Purkinje cell (primary cell): ENCODE measurements at places on chromosomes 1 and 21. TPM values are rescaled to one million over a fixed set of nuclear protein-coding genes. Genes with fewer than 3 reads are reported as not detected.

The IFI44 gene
- polyA plus RNA-seq, result 2.5 and 4.2 TPM in 2 replicates

The GPR61 gene
- polyA plus RNA-seq, result 14.8 and 15.2 TPM in 2 replicates

The AVPR1B gene
- polyA plus RNA-seq, result not detected in 2 replicates

The LCE1E gene
- not detected in 2 replicates for polyA plus RNA-seq

The RHBDL2 gene
- polyA plus RNA-seq, result 0.20 and 0.38 TPM in 2 replicates

The EPHB2 gene
- 2.3 and 2.5 TPM in 2 replicates for polyA plus RNA-seq

The GBP6 gene
- polyA plus RNA-seq, result not detected in 2 replicates

The ADAM30 gene
- polyA plus RNA-seq, result not detected in 2 replicates

The ITLN1 gene
- polyA plus RNA-seq, result not detected in 2 replicates

The PTPRU gene
- 0.16 TPM in 1 of 2 replicates, not detected in the other for polyA plus RNA-seq

The LDLRAD1 gene
- polyA plus RNA-seq, result not detected in 2 replicates

The FAM72D gene
- polyA plus RNA-seq, result 0.88 and 1.2 TPM in 2 replicates

The ZYG11A gene
- polyA plus RNA-seq, result not detected in 2 replicates

The RBM11 gene
- polyA plus RNA-seq, result 47.7 and 110 TPM in 2 replicates

The PTPRF gene
- 2.9 and 6.2 TPM in 2 replicates for polyA plus RNA-seq

The CHRNB2 gene
- 3.7 and 5.9 TPM in 2 replicates for polyA plus RNA-seq

The S100A8 gene
- not detected in 2 replicates for polyA plus RNA-seq

The RNF186 gene
- polyA plus RNA-seq, result not detected in 2 replicates

The ITLN2 gene
- polyA plus RNA-seq, result not detected in 2 replicates

The OR2T2 gene
- polyA plus RNA-seq, result not detected in 2 replicates

The RAB3GAP2 gene
- 46.0 and 57.9 TPM in 2 replicates for polyA plus RNA-seq

The PRAMEF6 gene
- not detected in 2 replicates for polyA plus RNA-seq

The FLG2 gene
- not detected in 2 replicates for polyA plus RNA-seq

The CACNA1S gene
- polyA plus RNA-seq, result not detected in 2 replicates

The LAD1 gene
- not detected in 2 replicates for polyA plus RNA-seq

The LORICRIN gene
- not detected in 2 replicates for polyA plus RNA-seq

The IFNLR1 gene
- polyA plus RNA-seq, result not detected in 2 replicates

The COL16A1 gene
- polyA plus RNA-seq, result 0.13 and 1.6 TPM in 2 replicates

The S100A2 gene
- polyA plus RNA-seq, result not detected in 2 replicates

The OR2M3 gene
- not detected in 2 replicates for polyA plus RNA-seq

The ADORA3 gene
- 0.49 TPM in 1 of 2 replicates, not detected in the other for polyA plus RNA-seq

The HAO2 gene
- not detected in 2 replicates for polyA plus RNA-seq

The DAB1 gene
- polyA plus RNA-seq, result 42.0 and 48.6 TPM in 2 replicates

The PRDX1 gene
- polyA plus RNA-seq, result 247 and 326 TPM in 2 replicates

The AMY1A gene
- not detected in 2 replicates for polyA plus RNA-seq

The LCA5L gene
- 1.5 and 3.0 TPM in 2 replicates for polyA plus RNA-seq

The KLHDC9 gene
- polyA plus RNA-seq, result 8.0 and 17.1 TPM in 2 replicates

The CLCNKA gene
- polyA plus RNA-seq, result not detected in 2 replicates

The STRIP1 gene
- polyA plus RNA-seq, result 6.6 and 9.5 TPM in 2 replicates

The BTBD8 gene
- polyA plus RNA-seq, result 573 and 622 TPM in 2 replicates

The CCDC190 gene
- polyA plus RNA-seq, result not detected in 2 replicates

The YBEY gene
- 7.6 and 9.4 TPM in 2 replicates for polyA plus RNA-seq

The FAM163A gene
- not detected in 2 replicates for polyA plus RNA-seq

The CD52 gene
- 2.4 TPM in 1 of 2 replicates, not detected in the other for polyA plus RNA-seq

The SLC45A3 gene
- not detected in 2 replicates for polyA plus RNA-seq

The ROR1 gene
- 1.7 and 2.4 TPM in 2 replicates for polyA plus RNA-seq

The TSPAN2 gene
- polyA plus RNA-seq, result 10.4 and 10.7 TPM in 2 replicates

The NR5A2 gene
- polyA plus RNA-seq, result 0.23 and 0.39 TPM in 2 replicates

The NUAK2 gene
- not detected in 2 replicates for polyA plus RNA-seq

The ERG gene
- 0.04 TPM in 1 of 2 replicates, not detected in the other for polyA plus RNA-seq

The IGSF3 gene
- 1.5 and 1.8 TPM in 2 replicates for polyA plus RNA-seq

The LRRIQ3 gene
- 3.3 and 4.6 TPM in 2 replicates for polyA plus RNA-seq

The CADM3 gene
- polyA plus RNA-seq, result 12.1 and 16.4 TPM in 2 replicates

The KLHDC8A gene
- 5.6 and 6.6 TPM in 2 replicates for polyA plus RNA-seq

The SRSF4 gene
- polyA plus RNA-seq, result 13.2 and 16.8 TPM in 2 replicates

The RNF223 gene
- polyA plus RNA-seq, result not detected in 2 replicates

The TMEM69 gene
- polyA plus RNA-seq, result 25.8 and 63.7 TPM in 2 replicates

The HCRTR1 gene
- polyA plus RNA-seq, result not detected in 2 replicates

The CLDN17 gene
- polyA plus RNA-seq, result not detected in 2 replicates

The AZIN2 gene
- 8.1 and 8.2 TPM in 2 replicates for polyA plus RNA-seq
